Fibroblast of skin of scalp (primary cell): ENCODE measurements at places on chromosomes 3 and 15.

- peak; percentile 10 for DNase-seq
These were observed 1.2 kb upstream of the ADCY5 start for GRCh38 chr3:123449997-123450604.

DNA sequence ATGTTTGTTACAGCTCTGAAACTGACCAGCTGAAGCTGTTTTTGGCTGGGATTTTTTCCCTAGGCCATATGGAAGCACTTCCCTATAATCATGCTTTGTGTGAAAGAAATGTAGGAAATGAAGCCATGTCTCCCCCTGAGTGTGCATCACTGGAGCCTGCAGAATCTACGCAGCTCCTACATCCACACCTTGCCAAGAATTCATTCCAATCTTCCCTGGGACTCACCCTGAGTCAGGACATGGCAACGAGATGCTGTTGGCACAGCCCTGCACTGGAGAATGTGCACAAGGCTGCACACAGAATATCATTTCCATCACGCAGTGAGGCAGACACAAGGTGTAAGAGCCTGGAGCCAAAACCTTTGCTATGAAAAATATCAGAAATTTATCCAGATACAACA, 189.5 kb downstream of the ADAMTSL3 start:
- DNase-seq, result no peak

- DNase-seq, result peak; percentile 49
These were observed 7.0 kb downstream of the EIF4A2 start for GRCh38 chr3:186790261-186790981.

- no peak for DNase-seq
These were observed 652.0 kb upstream of the GOLIM4 start for GRCh38 chr3:168747697-168748096.

DNA sequence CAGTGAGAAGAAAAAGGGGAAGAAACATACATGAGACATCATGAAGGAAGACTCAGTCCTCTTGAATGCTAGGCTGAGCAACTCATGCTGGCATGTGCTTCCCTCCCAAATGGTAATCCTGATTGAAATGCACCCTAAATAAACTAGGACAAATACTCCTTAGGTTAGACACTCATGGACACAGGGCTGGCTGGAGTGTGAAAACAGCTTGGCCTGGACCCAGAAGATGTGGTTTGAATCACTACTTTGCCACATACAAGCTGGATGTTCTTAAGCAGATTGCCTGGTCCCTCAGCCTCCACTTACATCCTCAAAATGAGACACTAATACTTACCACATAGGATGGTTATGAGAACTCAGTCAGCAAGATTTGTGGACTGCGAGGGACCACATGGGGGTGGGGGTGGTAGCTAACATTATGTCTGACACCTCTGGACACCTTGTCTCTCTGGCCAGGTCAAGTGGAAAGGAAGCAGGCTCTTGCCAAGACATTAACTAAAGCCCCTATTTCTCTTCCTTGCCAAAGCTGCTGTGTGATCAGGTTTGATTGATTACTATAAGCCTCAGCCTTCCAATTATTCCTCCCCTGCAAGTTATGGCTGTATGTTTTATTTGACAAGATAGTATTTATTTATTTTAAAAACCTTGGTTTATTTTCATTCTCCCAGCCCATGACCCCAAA, 138.9 kb upstream of the SLC7A14 start:
- peak; percentile 95 for DNase-seq

- DNase-seq, result peak; percentile 27
These were observed 43.9 kb downstream of the PPCDC start for GRCh38 chr15:75067123-75067830.

DNA sequence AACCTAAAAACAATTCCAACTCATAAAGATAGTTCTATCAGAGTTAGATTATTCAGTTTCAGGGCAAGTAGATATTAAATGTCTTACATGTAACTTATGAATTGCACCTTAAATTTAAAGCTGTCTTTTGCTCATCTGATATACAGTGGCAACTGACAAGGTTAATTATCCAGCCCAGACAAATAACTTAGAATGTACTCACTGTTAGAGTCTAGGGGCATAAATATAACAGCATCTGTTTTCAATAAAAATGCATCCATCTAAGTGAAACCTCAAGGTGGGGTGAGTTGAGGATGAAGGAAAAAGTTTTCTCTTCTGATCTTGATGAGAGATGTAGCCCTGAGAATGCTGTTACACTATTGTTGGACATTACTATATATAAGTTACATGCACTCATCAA, 112.6 kb downstream of the FBN1 start:
- peak; percentile 35 for DNase-seq

DNA sequence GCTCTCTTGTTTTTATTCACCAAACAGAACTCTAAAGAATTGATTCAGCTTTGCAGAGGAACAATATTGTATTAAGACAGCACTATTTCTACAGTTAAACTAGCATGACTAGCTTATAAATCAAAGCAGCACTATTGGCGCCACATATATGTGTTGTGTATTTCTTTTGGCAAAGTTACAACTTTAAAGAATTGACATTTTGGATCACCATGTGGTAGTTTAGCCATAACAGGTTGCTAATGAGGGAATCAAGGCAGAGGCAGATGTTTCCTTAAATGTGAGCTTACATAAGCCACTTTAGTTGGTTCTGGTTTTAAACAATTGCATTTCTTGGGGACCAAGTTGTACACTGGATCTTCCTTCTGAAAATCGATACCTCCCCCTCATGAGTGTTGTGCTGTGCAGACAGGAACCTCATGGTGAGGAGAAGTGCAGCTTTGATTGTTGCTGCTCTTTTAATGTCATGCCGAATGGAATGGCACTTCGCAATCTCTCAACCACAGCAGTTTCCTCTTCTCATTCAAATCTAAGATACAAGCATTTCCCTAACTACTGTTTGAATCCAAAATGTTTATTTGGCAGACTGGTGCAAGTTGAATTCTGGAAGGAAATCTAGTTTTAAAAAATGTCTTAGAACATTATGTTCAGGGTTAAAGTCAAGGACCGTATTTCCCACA, 151.2 kb downstream of the MYRIP start:
- no peak for DNase-seq

DNA sequence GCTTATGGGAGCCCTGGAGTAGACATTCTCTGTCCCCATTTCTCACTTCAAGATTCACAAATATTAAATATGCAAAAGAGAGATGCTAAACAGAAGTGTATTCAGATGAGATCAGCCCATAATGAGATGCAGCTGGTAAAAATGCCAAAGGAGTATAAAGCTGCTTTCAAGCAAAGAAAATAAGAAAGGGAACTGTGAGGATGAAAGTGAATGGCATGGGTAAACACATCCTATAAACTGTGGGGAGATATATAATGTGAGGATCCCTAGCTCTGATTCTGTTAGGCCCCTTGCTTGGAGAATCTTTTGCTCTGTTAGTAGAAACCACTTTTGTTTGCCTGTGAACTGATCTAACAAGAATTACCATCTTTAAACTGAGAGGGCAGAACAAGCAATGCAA, 396.6 kb downstream of the SOX2 start:
- DNase-seq, result no peak

DNA sequence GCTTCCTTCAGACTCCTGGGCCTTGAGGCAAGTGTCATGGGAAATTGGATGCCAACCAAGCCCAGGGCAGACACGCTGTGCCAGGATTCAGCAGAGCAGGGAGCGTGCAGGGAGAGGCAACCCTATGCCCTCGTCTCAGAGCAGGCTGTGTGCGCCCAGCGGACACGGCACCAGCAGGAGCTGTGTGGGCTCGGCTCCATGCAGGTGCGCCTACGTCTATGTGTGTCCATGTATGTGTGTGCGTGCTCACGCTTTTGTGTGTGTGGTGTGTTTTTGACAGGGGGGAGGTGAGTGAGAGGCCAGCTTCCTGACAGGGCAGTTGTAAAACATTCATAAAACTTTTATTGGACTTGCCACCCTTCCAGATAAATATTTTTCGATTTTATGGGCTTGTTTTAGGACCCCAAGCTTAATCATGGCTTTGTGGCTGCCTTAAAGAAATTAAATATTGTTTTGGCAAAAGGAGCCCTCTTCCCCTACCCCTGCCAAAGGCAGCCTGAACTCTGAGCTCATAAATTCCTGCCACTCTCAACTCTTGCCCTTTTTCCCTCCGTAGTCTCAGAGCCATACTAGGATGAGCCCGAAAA, 84.4 kb downstream of the DNAJB8 start:
- DNase-seq, result no peak

- DNase-seq, result no peak
These were observed 45.9 kb upstream of the ATP1B3 start for GRCh38 chr3:141830508-141830907.

- DNase-seq, result no peak
These were observed 3.9 kb downstream of the HYAL2 start for GRCh38 chr3:50318615-50319014.

GRCh38 chr3:128950223-128950938, 43.5 kb downstream of the CFAP92 start:
- DNase-seq, result peak; percentile 34

DNA sequence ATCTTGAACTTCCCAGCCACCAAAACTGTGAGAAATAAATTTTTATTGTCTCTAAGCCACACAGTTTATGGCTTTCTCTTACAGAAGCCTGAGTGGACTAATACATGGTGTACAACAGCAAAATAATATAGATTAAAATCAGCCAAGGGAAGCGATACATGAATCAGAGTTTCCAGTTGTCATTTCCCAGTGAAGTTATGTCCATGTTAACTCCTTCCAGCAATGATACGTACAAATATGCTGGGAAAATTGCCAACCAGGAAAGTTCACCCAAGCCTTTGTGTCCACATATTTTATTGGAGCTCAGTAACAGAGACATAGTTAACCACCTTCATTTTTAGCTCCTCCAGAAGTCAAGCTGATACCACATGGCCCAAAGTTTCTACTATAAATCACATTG, 280.9 kb upstream of the KCNMB2 start:
- peak; percentile 49 for DNase-seq

DNA sequence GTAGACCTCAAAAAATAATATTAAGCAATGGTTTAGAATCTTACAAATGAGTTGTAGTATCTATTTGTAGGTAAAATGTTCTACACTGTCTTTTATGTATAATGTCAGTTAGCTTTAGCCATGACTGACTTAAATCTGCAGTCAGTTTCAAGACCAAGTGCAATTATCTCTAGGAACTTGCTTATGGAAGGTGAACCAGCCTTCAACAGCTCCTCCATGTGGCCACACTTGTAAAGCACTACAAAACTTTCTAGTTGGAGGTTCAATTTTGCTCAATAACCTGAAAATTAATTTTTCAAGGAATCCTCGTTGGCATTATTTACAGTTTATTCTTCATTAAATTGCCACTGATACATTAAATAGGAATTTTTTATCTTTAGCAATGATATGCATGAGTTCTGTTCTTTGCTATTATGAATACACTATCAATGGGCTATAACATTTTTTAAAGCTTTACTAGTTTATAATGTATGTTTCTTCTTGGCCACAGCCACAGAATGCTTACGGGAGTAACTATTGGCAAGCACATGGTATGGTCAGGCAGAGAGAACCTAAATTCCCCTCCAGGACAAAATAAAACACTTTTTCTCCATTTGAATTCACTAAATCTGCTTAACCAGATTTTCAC, 315.3 kb upstream of the UBE2E2 start:
- peak; percentile 17 for DNase-seq

DNA sequence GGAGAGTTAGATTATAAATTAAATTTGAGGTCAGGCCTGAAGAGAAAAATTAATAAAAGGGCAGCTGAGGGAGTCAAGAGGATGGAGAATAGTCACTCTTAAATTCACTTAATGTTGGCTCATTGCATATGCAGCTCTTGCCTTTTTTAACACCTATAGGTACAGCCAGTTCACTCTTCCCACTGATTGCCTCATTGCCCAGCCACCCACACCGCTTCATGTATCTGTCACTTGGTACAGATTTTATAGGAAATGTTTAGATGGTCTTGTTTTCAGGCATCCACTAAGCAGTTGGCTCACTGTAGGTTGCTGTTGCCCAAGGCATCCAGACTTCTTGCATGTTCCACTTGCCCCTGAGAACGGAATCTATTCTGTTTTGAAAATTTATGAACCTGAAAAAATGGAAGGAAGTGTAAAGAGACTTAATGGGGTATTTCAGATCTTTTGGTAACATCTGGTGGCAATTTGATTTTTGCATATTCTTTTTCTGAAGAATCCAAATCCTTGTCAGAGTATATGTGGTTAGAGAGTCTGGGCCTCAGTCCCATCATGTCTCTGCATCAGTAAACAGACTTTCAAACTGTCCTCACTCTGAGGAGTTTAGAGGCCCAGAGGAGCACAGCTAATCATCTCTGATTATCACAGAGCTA, 151.9 kb downstream of the RBPMS2 start:
- DNase-seq, result no peak

- DNase-seq, result no peak
These were observed 110.1 kb downstream of the CFAP44 start for GRCh38 chr3:113331187-113331586.

GRCh38 chr15:47968593-47968992, 152.2 kb upstream of the SLC24A5 start:
- no peak for DNase-seq

DNA sequence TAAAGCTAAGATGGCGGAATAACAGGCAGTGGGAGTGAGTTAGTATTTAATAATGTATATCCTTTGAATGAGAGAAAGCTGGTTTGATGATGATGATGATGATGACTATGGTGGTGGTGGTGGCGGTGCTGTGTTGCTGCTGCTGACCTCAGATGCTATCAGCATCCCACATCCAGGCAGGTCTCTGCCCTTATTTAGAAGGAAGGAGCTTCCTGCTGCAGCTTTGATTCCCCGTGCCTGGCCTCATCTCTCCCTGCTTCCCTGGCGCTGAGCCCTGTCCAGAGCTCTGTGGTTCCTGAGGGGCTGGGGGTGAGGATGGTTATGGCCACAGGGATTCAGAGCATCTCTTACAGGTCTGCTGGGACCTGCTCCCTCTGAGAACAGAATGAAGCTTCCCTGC, 73.1 kb downstream of the RAB11A start:
- DNase-seq, result no peak

DNA sequence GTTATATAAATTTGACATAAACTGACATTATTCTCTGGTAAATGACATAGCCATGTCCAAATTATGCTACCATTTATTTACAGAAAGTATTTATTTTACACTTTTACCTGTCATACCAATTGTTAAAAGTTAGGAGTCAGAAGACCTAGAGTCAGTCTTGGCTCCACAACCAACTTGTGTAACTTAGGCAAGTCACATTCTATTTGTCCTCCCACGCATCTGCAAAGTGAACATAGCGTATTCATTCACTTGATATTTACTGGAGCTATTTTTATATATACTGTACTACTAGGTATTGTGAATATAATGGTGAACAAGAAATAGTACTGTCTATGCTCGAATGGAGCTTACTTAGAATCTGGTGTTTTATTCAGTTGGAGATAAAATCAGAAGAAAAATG, 78.7 kb downstream of the ZNF280D start:
- no peak for DNase-seq

DNA sequence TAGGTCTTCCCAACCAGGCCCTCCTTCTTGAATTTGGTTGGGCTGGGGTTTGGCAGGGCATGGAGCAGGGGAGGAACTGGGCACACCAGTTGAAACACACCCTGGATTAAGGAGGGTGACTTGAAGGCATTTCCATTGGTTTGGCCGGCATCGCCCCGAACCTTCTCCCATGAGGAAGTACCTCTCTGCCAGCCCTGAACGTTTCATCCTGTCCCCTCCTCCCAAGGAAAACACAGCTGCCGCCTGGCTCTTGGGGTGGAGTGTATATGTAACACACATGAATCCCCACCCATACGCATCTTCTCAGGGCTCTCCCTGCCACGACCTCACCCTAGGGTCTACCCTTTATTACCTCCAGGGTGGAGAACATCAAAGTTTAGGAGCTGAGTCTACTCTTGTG, 14.6 kb downstream of the UBAP1L start:
- DNase-seq, result no peak
